ENCODE measurements at places on chromosomes 2 and 18.
A peak's percentile ranks its signal among the peaks of the same experiment; 100 is the strongest.

DNA sequence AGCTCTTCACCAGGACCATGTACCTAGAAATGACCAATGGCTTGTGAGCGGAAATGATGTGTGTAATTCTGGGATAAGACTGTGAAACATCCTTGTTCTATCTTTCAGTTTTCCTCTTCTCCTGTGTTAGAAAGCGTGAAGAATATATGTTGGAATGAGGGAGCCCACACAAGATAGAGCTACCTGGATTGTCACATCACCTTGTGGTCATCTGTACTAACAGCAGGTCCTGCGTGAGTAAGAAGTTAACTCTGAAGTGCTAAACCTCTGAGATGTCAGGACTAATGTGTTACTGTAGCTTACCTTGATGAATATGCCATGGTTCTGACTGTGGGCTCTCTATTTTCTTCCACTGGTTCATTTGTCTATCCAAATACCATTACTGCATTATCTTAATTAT is 75.6 kb downstream of the FASTKD2 start:
- DNase-seq = no peak

DNA sequence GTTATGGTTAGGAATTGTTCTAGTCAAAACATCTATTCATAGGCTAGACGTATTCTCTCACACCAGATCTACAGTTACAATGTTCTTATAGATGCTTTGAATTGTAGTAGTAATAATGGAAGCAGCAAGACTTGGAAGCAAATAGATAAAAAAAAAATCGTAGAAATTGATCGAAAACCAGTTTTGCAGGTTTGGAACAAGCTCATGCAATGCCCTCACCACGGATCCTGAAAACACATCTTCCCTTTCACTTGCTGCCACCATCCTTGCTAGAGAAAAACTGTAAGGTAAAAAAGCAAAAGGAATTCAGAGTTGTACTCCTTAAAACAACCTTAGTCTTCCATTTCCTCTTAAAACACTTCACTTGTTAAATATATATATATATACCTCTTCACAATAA is 4.4 kb downstream of the SULT1C4 start:
- no peak for DNase-seq

DNA sequence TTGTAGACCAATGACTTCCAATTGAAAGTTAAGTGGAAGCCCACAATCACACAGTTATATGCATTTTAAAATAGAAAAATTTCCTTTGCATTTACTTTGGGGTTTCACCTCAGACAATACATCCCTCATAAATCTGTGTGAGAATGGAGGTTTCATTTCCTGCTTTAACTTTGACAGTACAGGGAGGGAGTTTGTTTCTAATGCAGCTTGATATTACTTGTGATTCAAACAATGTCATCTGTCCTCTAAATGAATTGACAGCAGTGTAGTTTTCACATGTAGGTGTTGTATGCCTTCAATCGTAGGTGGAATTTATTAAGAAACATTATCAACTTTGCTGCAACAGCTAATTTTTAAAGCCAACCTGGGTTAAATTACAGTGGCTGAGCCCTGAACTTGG is 75.2 kb downstream of the TMEFF2 start:
- no peak for DNase-seq

GRCh38 chr2:76953733-76954347 is 568.3 kb downstream of the LRRTM4 start:
- no peak for DNase-seq

- DNase-seq = no peak
Measured at GRCh38 chr2:24012521-24013188, 2.8 kb downstream of the MFSD2B start.

DNA sequence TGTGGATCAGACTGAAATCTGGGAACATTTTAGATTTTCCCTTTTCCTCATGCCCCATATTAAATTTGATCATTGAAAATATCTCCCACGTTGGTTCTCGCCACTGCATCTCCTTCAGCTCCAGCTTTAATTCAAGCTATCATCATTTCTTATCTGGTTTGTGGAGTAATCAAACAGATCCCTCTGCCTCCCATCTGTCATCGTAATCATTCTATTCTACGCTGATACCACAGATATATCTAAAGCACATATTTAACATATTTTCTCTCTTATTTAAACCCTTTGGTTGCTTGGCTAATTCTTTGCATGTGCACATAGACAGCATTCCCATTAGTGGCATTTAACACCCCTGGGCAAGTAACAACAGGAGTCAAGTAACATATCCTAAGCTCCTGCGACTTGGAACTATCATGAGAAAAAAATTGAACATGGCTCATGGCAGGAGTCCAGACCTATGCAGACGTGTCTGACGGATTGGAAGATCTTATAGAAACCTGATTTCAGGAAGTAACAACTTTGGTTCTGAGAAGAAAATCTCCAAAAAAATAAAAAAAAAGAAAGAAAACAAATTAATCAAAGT is 158.8 kb upstream of the KYNU start:
- no peak for DNase-seq

GRCh38 chr18:55811925-55812324 is 223.9 kb upstream of the TCF4 start:
- no peak for DNase-seq

GRCh38 chr2:14975381-14975780 is 342.9 kb downstream of the LRATD1 start:
- DNase-seq = peak; percentile 38

DNA sequence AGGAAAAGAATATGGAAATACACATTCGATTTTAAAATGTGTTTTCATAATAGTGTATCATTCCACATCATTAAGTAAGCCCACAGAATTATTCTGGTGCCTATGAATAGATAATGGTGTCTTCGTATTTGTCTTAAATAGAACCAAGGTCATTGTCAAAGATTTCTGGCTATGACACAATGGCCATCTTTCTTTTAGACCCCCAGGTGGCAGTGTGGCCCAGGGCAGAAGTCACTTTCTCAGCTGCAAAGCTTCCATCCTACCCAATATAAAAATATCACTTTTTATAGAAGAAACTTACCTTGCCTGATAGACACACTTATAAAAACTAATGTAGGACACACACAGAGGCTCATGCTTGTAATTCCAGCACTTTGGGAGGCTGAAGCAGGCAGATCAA is 57.5 kb downstream of the ZRANB3 start:
- peak; percentile 24 for DNase-seq

GRCh38 chr2:171088057-171088834 is 72.4 kb downstream of the TLK1 start:
- no peak for DNase-seq

GRCh38 chr2:155633887-155634570 is 698.5 kb downstream of the NR4A2 start:
- no peak for DNase-seq

- peak; percentile 62 for DNase-seq
Measured at GRCh38 chr2:215982465-215982875, 30.9 kb downstream of the MREG start.

DNA sequence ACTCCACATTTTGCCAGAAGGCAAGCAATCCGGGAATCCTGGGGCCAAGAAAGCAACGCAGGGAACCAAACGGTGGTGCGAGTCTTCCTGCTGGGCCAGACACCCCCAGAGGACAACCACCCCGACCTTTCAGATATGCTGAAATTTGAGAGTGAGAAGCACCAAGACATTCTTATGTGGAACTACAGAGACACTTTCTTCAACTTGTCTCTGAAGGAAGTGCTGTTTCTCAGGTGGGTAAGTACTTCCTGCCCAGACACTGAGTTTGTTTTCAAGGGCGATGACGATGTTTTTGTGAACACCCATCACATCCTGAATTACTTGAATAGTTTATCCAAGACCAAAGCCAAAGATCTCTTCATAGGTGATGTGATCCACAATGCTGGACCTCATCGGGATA is 26.8 kb downstream of the B3GNT2 start:
- no peak for DNase-seq

DNA sequence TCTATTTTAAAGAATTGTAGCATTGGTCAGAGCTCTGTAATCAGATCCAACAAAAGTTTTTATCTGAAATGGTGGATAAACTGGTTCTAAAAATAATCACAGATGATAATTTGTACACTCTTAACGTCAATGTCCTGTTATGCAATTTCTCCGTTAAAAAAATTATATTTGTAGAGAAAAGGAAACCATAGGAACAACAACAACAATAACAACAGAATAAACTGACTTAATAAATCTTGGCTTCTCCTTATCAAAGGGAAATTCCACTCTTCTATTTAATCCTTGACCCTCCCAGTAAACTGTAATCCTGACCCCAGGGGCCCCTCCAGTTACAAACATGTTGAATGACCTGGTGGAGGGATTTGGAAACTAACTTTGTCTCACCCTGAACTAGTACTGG is 78.6 kb upstream of the ZFP36L2 start:
- peak; percentile 9 for DNase-seq

- DNase-seq = no peak
Measured at GRCh38 chr18:7301094-7301493, 70.2 kb downstream of the LRRC30 start.

GRCh38 chr2:165582409-165582808 is 112.9 kb downstream of the CSRNP3 start:
- DNase-seq = peak; percentile 19
